ENCODE measurements at places on chromosomes 7 and 10.
A peak's percentile ranks its signal among the peaks of the same experiment; 100 is the strongest.

GRCh38 chr7:159049266-159050025, 95.2 kb downstream of the VIPR2 start:
- DNase-seq = no peak

GRCh38 chr10:14131261-14131960, 199.3 kb downstream of the FRMD4A start:
- no peak for DNase-seq

- peak; percentile 79 for DNase-seq
These were observed 7.8 kb upstream of the HERC4 start for GRCh38 chr10:68082872-68083271.

DNA sequence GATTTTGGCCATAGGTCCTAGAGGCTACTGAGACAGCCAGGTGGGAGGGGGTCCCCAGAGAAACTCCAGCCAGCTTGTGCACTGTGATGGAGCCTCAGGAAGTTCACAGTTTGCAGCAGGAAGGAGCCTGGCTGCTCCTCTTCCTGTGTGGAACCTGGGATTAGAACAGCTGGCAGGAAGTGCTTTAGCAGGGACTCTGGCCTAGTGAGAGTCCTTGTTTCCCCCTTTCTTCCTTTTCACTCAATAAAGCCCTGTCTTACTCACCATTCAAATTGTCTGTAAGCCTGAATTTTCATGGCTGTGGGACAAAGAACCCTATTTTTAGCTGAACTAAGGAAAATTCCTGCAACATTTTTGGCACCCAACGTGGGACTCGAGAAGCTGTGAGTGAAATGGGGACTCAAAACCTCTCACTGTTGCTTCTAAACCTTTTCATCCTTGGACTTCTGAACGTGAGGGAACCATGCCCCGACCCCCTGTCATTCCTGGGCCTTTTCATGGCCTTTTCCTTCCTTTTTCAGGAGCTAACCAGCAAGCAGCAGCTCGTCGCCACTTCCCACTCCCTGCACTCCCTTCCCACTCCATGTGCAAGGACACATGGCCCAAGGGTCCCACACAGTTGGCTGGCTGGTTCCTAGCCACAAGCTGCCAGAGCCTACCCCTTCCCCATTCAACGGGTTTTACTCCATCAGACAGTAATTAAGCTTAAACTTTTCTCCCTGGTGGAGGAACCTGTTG, 32.8 kb upstream of the SORCS3 start:
- no peak for DNase-seq

DNA sequence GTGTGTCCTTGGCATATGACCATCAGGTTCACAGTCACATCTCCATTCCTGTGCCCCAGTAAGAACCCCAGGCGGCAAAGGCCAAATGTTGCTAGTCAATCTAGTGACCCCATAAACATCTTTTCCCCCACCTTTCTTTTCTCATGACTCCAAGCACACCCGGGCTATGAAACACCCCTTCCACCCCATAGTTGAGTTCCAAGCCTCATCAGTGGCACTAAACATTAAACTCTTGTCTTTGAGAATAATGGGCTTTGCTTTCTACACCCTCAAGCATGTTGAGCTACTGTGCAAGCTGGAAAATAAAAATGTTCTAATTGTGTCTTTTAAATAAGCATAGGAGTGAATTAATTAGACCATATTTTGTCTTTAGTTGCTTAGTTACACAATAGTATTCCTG, 9.4 kb downstream of the ARID5B start:
- DNase-seq = no peak
